ENCODE measurements at places on chromosomes 11 and 22.
A peak's percentile ranks its signal among the peaks of the same experiment; 100 is the strongest.

DNA sequence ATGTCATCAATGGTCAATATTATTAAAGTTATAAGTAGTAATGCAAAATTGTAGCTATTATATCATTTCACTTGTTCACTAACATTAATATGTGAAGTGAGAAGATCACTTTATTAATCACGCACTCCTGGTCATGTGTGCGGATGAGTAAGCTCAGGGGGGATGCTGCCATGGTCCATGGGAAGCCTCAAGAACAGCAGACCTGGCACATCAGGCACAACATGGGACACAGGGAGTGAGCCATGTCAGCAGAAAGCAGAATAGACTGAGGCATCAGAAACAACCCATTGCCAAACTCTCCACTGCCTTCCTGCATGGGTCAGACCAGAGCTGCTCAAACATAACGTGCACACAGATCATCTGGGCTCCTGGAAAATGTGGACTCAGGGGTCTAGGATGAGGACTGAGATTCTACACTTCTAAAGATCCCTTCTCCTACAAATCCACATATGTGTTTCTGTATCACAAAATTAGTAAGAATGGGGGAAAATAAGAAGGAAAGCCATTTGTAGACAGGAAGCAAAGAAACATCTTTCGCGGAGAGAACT is 63.8 kb upstream of the VPREB1 start:
- DNase-seq = no peak

DNA sequence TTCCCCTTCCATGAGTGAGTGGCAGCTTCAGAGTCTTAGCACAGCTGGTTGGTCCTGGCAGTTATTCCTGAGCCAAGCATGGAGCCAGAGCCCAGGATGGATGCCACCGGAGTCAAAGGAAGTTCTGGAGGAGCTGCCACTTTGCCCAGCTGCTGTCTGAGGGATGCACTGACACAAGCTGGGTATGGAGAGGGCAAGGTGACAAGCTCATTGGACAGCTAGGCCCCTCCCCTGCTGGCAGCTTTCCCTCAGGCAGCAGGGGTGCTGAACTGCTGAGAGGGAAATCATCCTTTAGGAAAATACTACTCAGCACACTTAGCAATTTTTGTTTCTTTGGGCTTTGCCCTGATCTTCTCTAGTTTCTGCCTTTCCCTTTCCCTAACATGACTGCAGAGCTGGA is 99.3 kb upstream of the SESN3 start:
- DNase-seq = no peak

- DNase-seq = no peak
These were observed 25.2 kb downstream of the PLAAT3 start for GRCh38 chr11:63589000-63589399.

- DNase-seq = no peak
These were observed 6.5 kb downstream of the MRPL23 start for GRCh38 chr11:1953489-1954266.

- no peak for DNase-seq
These were observed 18.1 kb upstream of the SCARF2 start for GRCh38 chr22:20455709-20456063.

GRCh38 chr11:128827191-128827893 is 39.8 kb downstream of the KCNJ1 start:
- DNase-seq = no peak

- DNase-seq = peak; percentile 64
These were observed 889 bp downstream of the PLAAT4 start for GRCh38 chr11:63537293-63538101.

DNA sequence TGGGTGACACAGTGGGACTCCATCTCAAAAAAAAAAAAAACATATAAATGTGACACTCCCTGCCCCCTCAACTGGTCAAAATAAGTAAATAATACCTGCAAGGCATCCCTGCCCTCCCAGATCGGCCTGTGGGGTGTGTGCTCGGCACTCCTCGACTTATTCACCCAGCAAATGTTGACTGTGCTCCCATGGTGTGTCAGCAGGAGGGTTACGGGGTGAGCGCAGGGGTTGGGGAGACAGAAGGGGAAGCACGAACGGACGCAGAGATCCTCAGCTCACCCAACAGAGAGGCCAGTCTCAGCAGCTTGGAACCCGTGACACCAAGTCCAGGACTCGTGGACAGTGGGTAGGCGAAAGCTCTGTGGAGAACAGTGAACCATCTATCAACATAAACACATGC is 1.6 kb upstream of the ADM2 start:
- no peak for DNase-seq

GRCh38 chr11:69231466-69232018 is 62.4 kb upstream of the MYEOV start:
- no peak for DNase-seq

DNA sequence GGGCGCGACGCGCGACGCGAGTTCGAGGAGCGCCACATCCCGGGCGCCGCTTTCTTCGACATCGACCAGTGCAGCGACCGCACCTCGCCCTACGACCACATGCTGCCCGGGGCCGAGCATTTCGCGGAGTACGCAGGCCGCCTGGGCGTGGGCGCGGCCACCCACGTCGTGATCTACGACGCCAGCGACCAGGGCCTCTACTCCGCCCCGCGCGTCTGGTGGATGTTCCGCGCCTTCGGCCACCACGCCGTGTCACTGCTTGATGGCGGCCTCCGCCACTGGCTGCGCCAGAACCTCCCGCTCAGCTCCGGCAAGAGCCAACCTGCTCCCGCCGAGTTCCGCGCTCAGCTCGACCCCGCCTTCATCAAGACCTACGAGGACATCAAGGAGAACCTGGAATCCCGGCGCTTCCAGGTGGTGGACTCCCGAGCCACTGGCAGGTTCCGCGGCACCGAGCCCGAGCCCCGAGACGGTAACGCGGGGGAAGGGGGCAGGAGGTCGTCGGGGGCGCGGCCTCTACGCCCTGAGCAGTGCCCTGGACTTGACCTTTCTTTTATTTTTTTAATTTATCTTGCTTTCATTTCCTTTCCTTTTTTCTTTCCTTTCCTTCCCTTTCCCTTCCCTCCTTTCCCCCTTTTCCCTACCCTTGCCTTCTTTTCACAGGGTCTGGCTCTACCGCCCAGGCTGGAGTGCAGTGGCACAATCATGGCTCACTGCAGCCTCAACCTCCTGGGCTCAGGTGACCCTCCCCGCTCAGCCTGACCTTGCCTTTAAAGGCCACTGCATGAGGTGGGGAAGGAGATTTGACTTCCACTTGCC is 5.0 kb downstream of the MPST start:
- DNase-seq = no peak

GRCh38 chr11:33383075-33383919 is 126.1 kb downstream of the HIPK3 start:
- no peak for DNase-seq

DNA sequence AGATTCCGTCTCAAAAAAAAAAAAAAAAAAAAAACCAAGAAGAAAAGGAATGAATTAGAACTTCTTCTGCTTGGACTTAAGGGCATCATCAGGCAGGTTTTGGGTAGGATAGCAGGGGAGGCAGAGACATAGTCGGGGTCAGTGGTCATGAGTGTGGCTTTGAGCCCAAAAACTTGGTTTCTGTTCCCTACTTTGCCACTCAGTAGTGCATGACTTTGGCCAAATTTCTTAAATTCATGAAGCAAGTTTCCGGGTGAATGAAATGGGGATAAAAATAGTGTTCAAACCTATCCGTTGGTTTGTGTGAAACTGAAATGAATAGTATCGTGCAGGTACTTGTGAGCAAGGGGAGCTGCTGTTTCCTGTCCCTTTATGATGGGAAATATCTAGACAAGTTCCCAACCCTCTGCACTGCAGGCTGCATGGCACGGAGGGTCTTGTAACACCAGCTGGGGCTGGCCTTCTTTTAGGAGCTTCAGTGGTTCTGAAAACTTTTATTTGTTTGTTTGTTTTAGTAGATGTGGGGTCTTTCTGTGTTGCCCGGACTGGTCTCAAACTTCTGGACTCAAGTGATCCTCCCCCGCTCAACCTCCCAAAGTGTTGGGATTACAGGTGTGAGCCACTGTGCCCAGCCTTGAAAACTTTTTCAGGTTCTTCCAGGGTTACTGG is 18.4 kb downstream of the NEAT1 start:
- DNase-seq = no peak

DNA sequence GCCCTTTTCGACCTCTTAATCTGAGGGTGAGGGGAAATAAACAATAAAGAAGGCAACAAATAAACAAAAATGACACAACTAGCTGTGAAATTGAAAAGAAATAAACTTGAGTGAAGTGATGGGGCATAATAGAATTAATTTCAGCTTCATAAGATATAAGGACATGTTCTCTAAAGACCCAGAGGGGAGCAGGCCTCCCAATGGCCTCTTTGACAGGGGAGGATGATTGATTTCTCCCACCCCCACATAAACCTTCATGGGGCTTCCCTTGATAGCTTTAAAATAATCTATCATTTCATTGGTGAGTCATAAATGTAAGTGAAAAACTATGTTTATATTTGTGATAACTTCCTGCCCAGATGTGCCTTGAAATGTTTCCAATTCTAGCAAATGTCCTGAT is 226.3 kb upstream of the RAG2 start:
- no peak for DNase-seq

- DNase-seq = no peak
These were observed 2.2 kb upstream of the GGT5 start for GRCh38 chr22:24247011-24247507.

DNA sequence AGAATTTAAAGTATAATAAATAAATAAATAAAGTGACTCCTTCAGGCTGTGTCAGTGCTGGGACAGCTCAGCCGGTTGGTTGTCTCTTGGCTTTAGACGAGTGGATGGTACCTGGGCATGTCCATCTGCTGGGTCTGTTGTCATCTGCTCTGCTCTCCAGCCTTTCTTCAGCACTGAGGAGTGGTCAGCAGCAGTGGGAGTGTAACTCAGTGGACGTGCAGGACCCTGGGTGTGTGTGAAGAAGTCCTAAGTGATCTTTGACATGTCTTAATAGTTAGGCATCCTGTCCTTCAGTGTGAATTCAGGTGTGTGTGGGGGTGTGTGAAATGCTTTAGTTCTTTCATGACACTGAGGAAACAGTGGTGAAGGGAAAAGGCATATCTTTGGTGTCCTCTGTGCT is 24.3 kb downstream of the AMOTL1 start:
- DNase-seq = no peak

- DNase-seq = peak; percentile 33
These were observed 700 bp downstream of the TTC17 start for GRCh38 chr11:43359422-43359818.
